DMS79 (cell line): ENCODE measurements at places on chromosomes 16 and 17.

- no peak for DNase-seq
Observed at GRCh38 chr16:30894540-30895368, 877 bp upstream of the BCL7C start.

GRCh38 chr17:34252444-34253138 is 2.5 kb upstream of the CCL2 start:
- no peak for DNase-seq

GRCh38 chr17:71472809-71473789 is 647.7 kb upstream of the SOX9 start:
- no peak for DNase-seq

GRCh38 chr16:27803775-27804549 is 254.0 kb downstream of the KATNIP start:
- no peak for DNase-seq

DNA sequence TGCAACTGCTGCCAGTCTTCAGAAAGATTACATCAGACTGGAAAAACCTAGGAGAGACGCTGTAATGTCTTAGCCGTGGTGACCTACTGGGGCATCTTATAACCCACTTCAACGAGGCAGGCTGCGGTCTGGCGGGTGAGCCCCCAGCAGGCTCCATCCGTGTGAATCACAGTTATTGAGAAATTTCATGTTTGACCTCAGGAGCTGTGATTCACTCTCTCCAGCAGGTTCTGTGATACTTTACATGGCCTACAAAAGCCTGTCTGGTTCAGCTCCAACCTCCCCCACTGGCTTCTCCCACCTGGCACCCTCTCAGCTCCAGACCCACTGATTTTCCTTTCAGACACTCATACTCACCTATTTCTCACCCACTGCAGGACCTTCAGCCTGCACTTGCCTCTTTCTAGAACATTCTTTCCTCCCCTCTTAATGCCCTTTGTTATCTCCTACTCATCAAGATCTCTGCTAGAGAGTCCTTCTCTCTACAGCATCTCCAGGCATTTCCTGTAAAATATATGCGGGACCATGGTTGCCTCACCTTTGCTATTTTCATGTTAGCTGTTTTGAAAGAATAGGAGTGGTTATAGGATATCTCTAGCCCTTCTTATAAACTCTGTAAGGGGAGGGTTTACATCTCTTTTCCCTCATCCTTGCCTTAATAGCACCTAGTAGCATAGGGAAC is 227.9 kb downstream of the MAF start:
- no peak for DNase-seq

DNA sequence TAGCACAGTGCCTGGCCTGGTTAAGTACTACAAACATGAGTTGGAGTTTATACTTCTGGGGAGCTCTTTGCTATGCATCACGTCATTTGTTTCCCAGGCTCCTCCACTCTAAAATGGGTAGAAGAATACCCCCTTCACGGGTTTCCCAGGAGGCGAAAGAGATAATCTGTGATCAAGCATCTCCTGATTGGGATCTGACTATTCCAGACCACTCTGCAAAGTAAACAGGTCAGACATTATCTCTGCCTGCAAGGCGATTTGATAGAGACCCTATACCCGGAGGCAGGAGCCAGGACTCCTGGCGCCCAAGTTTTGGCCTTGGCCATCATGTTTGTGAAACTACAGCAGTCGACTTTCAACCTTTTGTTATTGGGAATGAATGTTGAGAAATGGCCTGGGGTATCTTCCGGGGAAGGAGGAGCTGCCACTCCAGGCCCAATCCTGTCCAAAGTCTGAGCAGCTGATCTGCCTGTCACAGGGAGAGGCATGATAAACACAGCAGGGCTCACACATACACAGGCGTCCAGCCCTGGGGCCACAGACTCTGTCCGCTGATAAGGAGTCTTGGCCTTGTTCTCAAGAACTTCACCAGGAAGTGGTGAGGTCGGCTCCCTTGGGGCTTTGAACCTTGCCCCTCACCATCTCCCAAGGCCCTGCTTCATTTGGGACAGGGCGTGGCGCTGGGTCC is 199.9 kb downstream of the MAF start:
- no peak for DNase-seq

DNA sequence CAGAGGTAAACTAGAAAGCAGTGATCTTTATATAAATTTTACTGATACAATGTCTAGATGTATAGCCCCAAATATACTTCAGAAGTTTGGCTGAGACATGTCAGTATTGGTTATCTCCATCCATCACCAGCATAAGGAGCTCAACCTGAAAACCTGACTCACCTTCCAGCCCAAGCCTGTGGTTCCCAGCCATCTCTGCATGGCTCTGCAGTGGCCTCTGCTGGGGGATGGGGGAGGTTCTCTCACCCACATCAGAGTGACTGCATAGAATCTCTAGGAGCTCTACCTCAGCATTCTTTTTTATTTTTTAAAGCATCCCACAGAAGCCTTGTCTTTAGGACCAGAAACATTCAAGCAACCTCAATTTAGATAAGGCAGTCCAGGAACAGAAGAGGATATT is 27.3 kb downstream of the USP7 start:
- no peak for DNase-seq

DNA sequence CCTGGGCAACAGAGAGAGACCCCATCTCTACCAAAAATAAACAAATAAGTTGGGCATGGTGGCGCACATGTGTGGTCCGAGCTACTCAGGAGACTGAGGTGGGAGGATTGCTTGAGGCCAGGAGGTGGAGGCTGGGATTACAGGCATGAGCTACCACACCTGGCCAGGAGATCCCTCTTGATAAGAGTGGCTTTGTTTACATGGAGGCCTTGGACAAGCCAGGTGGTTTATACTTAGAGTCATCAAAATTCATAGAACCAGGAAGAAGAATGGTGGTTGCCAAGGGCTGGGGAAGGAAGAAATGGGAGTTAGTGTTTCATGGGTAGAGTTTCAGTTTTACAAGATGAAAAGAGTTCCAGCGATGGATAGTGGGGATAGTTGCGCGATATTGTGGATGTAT is 8.8 kb upstream of the ZFP1 start:
- no peak for DNase-seq

- DNase-seq: no peak
Observed at GRCh38 chr17:83190004-83190385, 110.6 kb downstream of the METRNL start.

GRCh38 chr17:80292521-80292971 is 31.9 kb downstream of the RNF213 start:
- no peak for DNase-seq

DNA sequence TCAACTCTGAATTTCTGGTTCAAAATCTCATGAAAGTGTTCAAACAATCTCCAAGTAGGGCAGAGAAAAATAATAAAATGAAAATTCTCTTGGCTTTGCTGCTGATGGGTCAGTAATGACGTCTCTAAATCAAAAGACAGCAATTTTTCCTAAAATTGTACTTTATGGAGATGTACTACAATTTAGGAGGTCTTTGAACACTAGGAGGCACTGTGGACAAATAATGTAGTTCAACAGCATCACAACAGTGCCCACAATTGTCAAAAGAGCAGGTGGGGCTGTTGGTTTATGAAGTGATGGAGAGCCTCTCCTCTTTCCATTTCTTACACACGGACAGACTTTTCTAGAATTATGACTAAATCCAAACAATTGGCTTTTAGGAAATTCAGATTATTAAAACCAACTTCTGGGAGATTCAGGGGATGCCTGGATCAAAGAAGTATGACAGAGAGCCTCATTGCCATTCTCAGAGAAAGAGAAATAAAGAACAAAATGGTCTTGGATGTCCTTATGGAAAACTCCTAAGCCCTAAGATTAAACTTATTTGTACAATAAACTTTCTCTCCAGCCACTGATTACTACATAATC is 23.8 kb downstream of the EZH1 start:
- DNase-seq: peak; percentile 21

DNA sequence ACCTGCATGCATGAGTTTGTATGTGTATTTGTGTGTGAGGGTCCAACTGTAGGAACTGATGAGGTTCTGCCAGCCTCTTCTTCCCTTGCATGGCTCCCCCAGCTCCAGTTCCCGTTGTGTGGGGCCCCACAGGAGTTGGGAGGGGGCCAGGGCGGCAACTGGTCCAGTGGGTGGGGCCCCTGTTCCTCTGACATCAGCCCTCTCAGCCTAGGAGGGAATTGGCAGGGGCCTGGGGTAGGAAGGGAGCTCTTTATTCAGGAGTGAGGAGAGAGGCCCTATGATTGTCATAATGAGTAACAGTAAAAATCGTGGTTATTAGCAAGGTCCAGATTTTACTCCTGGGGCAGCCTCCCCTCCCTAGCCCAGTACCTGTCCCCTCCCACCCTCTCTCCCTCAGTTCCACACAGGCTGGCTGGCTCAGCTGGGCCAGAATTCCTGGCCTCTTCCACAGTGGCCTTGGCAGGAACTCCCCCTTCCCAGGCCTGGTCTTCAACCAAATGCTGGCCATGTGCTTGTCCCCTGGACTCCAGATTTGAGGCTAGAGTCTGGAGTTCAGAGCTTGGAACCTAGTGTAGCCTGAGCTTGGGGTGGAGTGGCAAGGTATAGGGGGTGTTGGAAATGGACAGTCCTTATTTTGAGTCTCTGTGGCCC is 18.9 kb downstream of the RARA start:
- DNase-seq: no peak

DNA sequence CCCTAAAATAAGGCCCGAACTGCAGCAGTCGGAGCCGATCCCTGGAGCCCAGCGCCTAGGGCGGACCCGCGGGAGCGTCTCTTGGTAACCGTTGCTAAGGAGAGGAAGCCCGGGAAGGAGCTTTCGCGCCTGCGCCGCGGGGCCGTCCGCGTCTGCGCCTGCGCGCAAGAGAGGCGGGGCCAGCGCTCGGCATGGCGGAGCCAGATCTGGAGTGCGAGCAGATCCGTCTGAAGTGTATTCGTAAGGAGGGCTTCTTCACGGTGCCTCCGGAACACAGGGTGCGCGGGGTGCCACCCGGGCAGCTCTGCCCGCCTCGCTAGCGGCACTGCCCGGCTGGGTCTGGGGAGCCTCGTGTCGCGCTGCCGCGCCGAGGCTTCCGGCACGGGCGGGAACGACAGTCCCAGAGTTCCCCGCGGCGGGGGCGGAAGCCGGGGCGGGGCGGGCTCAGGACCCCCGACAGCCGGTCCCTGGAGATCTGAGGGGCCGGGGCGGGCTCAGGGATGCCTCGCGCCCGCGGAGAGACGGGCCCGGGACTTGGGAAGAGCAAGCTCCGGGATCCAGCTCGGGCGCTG is at the start of gene CDK10:
TSS of gene CDK10 (plus strand) at position 170 of the 572 bp plus-strand sequence. CDS start at position 192, 22 bp downstream.
- peak; percentile 34 for DNase-seq

GRCh38 chr17:49555495-49556222 is 20.0 kb upstream of the NXPH3 start:
- no peak for DNase-seq
